ENCODE measurements at places on chromosomes 2 and 18. TPM values are rescaled to one million over a fixed set of nuclear protein-coding genes. Genes with fewer than 3 reads are reported as not detected.

DNA sequence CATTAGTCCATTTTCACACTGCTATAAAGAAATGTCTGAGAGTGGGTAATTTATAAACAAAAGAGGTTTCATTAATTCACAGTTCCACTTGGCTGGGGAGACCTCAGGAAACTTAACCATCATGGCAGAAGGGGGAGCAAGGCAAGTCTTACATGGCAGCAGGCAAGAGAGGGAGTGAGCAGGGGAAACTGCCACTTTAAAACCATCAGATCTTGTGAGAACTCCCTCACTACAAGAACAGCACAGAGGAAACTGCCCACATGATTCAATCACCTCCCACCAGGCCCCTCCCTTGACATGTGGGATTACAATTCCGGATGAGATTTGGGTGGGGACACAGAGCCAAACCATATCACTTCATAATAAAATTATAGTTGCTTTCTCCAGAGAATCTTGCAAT is 365.5 kb upstream of the ID2 start:
- H3K36me3 ChIP-seq: no peaks in the 10 kb centered on the region
- peaks cover 23% of the 10 kb centered on the region for H3K4me1 ChIP-seq
- peaks cover 5% of the 10 kb centered on the region for H3K27me3 ChIP-seq

The RNF125 gene
- 0.63 TPM for total RNA-seq

The TLX2 gene
- total RNA-seq: 0.18 TPM

The ZNF521 gene
- 54.1 TPM for total RNA-seq

DNA sequence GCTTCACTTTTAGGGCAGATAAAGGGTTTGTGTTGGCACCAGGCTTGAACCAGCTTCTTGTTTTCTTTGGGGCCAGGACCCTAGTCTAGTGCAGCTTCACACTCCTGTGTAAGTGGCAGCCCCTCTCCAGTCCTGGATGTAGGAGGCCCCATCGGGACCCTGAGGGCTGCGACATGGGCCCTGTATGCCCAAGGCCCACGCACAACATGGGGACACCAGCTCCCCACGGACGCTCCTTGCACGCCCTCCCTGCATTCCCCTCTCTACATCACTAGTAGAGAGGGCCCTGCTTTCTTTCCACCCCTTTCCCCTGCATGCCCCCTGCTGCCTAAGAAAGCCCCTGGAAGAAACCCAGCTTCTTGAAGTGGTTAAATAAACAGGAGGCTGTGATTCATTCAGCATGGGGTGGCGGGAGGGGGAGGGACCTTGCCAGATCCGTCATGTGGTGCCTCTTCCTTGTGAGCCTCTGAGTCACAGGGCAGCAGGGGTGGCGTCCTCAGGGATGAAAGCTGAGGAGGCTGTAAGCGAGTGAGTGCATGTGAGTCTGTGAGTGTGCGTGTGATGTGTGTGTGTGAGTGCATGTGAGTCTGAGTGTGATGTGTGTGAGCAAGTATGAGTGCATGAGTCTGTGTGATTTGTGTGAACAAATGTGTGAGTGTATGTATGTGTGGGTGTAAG is 42.5 kb downstream of the COPS8 start:
- no peaks in the 10 kb centered on the region for H3K36me3 ChIP-seq
- H3K4me3 ChIP-seq: no peak overlapping the region
- no peaks in the 10 kb centered on the region for H3K27me3 ChIP-seq
- DNase-seq: no peak

Data from mesothelial cell of epicardium (in vitro differentiated cells).